ENCODE measurements at places on chromosomes 1 and 21.

- DNase-seq, result no peak
These were observed 294.9 kb upstream of the DEPDC1 start for GRCh38 chr1:68791800-68792199.

- DNase-seq, result no peak
These were observed 42.6 kb downstream of the PKN2 start for GRCh38 chr1:88726697-88727096.

DNA sequence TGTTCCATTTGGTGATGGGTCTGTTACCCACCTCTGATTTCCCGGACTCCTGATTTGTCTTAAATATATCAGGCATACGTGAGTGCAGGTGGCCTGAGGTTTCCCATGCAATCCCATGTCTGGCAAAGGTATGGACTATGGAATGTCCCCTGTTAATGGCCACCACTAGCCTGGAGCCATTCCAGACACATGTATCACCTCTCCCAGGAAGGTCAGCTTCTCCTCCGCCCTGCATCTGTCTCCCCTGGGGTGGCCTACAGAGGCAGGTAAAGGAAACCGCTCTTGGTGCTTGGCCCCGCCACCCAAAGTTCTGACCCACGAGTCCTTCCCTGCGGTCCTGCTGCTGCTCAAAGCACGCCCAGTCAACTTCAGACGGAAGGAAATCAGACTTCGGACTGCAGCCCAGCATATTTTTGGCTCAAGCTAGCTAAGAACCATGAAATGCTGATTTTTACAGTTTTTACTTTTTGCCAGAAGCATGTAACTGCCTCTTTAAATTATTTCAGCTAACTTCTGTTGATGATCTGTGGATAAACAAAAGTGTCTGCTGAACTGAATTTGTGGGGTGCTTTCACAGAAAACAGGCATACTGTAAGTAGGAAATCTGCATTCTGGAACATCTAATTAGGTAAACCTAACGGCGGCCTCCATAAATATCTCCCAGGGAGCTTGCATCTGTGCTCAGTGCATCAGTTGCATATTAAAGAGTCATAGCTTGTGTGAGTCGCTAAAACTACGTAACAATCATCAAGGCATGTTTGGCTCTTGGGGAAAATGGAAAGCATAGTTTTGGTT is 105.9 kb downstream of the PCP4 start:
- DNase-seq, result no peak

DNA sequence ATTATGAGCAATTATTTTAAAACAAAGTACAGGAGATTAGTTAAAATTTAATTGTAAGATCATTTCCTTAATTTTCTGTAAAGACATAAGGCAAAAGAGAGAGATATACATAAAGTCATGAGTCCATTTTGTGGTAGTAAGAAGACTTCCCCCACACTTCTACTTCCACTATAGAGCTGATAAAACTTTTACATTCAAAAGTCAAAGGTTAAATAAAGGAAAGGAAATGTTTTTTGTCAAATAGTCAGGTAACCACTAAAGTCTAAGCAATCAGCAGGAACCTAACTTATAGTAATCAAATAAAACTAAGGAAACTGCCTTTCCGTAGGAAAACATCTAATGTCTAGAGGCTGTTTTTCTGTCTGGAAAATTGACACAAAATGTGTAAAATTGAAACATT is 110.9 kb downstream of the DENND1B start:
- no peak for DNase-seq

DNA sequence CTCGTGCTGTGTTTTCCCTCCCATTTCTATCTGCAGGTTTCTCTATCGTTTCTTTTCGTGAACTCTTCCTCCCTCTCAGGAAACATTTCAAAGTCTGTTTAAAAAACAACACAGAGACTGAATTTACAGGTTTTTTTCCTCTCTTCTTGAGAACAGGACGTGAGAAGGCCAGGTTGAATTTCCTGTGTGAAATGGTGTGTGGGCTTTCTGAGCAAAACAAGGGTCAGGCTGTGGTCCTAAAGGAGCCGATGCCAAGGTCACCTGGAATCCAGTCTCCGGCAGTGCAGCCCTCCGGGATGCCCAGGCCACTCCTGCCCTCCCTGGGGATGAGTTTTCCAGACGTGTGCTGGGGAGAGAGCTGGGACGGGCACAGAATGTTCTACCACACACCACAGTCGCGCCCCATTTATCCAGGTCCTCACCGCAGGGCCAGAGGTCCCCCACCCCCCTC is 62.7 kb upstream of the RUNX3 start:
- DNase-seq, result no peak

DNA sequence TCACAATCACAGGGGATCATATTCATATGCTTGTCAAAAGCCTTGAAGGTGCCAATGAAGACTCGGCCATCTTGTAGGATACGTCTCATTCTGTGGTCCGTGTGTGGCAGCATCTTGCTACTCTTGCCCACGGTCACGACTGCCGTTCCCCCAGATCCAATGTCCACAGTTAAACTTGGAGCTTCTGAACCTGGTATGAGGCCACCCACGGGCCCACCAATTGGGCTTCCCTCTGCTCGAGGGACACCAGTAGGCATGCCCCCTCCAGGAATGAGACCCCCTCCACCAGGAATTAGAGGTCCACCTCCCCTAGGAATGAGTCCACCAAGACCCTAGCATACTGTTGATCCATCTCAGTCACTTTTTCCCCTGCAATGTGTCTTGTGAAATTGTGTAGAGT is 39.6 kb downstream of the MORN1 start:
- no peak for DNase-seq

DNA sequence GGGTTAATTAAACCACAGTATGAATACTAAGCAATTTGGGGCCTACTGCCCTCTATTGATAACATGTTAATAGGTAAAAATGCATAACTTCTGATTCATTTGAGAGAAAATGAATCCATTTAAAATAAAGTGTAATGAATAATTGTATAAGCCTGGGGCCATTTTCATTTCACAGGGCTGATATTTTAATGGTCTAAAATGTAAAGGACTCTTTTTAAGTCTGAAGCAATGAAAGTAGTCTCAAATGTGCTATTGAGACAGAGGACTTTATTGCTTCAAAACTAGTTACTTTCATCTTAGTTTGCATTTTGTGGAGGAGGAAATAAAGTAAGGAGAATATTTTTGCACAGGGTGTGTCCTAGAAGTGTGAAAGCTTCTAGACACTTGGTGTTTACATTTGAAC is 155.4 kb downstream of the TLR5 start:
- DNase-seq, result no peak

DNA sequence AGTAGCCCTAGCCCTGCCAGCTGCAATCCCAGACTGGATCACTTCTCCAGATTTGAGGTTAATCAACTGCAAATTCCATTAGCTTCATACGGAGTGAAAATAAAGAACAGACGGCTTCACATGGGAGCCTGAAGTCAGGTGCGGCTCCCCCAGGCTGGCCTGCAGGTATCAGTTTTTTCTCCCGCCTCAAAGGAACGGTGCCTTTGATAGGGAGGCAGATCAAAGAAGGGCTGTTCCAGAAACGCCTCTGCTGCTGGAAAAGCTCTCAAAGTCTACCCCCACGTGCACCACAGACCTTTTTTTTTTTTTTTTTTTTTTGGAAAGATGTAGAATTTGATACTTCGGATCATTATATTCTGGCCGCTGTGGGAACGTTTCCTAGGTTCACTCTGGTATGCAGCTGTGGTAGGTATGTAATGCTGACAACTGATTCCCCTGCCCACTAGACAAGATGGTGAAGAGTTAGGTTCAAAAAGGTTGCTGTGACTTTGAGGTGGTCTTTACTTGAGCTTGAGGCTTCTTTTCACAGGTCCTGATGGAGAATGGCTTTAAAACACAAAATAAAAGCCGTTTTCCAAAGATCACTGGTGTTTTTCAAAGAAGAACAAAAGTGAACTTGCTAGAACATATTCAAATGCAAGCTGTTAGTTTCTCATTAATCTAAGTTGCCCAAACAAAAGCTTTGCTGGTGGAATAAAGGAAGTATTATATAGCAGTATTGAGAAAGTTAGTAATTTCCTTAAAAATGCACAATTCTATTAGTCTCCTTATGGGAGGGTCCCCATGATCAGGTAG is 189.0 kb upstream of the NFIA start:
- no peak for DNase-seq

All from cardiac fibroblast (primary cell).